ENCODE measurements at places on chromosomes 3 and 15.

DNA sequence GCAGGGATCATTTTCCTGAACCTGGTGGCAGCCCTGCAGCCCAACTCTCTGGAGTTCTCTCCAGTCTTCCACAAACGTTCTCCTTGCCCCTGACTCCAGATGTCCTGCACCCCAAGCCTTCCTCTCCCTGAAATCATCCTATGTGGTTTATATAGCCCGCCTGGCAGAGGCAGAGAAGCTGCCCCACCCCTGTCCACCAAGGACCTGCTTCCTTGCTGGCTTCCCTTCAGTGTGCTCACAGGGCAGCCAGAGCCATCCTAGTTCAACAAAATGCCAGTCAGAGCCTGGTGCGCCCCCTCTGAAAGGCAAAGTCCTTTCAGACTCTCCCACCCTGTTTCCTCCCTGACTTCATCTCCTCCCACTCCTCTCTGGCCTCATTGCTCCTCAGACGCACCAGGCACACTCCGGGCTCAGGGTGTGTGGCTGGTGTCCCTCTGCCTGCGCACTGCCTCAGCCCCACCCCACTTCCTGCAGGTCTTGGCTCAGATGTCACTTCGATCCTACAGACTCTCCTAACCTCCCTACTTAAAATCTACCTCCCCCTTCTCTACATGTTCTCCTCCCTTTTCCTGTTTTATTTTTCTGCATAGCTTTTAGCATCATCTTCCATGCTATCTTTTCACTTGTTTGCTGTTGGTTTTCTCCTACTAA is 5.9 kb downstream of the KBTBD13 start:
- no peak for DNase-seq

DNA sequence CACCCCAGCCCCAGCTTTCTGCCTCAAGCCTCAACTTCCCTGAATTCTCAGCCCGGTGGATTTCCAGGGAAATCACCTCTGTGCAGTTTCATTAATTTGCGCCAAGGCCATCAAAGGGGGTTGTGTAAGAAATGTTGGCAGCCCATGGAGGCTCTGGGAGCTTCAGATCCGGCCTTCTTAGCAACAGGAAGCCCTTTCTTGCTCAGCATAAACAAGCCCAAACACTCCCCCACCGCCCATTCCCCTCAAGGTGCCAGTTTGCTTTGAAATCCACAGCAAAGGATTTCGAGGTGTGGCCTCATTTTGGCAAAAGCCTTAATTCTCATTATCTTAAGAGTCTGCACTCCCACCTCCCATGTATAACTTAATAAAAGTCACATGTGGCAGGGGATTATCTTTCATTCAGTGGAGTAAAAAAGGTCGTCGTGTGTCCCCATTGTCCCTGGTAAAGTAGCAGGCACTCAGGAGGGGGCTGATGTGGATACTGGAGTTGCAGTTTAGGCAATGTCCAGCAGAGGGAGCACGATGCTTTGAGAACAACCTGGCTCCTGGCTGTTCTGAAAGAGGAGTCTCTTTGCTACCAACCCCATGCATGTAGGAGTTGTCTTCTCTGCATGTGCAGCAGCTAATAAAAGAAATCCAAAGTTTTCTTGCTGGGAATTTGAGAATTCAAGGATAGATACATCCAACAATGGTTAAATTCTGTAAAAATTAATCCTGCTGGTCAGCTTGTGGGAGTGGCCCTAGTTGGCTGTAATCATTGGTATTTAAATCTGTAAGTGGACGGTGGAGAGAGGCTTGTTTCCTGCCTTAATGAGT is 39.5 kb downstream of the EBLN2 start:
- DNase-seq, result peak; percentile 20

GRCh38 chr3:7789324-7789723 is 712.3 kb upstream of the LMCD1 start:
- no peak for DNase-seq

- DNase-seq, result no peak
Observed at GRCh38 chr15:29032229-29032625, 146.5 kb downstream of the APBA2 start.

DNA sequence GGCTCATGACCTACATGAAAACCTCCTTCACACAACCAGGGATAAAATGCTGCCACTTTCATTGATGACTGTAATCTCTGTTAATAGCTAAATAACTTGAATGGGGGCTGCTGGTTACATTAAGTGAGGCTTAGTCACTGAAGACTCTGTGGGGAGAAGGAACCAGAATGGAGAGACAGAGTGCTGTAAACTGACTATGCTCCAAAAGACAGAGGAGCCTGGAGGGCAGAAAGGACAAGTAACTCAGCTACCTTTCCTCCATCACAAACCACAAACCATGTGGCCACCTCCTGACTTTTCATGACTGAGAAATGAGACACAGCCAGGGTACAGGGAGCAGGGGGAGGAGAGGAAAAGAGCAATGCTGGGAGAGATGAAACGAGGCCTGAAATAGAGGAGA is 97.1 kb upstream of the TRIM42 start:
- no peak for DNase-seq

DNA sequence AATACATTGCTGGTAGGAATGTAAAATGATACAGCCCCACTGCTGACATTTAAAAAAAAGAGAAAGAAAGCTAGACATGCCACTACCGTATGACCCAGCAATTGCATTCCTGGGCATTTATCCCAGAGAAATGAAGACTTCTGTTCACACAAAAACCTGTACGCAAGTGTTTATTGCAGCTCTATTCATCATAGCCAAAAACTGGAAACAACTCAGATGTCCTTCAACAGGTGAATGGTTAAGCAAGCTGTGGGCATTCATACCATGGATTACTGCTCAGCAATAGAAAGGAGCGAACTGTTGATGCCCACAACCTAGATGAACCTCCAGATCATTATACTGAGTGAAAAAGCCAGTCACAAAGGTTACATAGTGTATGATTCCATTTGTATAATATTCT is 132.5 kb downstream of the MAP2K5 start:
- DNase-seq, result no peak
